ENCODE measurements at places on chromosomes 5 and 9. TPM values are rescaled to one million over a fixed set of nuclear protein-coding genes. Genes with fewer than 3 reads are reported as not detected.

Gene ALDOB
- 3.0 TPM for total RNA-seq

Gene ADRB2
- 1.4 TPM for total RNA-seq

- no peak for DNase-seq
Observed at GRCh38 chr5:140840978-140841962, at the start of gene PCDHA8. TSS of gene PCDHA8 (plus strand) at chr5:140841187. CDS start at chr5:140841322, 135 bp downstream.

DNA sequence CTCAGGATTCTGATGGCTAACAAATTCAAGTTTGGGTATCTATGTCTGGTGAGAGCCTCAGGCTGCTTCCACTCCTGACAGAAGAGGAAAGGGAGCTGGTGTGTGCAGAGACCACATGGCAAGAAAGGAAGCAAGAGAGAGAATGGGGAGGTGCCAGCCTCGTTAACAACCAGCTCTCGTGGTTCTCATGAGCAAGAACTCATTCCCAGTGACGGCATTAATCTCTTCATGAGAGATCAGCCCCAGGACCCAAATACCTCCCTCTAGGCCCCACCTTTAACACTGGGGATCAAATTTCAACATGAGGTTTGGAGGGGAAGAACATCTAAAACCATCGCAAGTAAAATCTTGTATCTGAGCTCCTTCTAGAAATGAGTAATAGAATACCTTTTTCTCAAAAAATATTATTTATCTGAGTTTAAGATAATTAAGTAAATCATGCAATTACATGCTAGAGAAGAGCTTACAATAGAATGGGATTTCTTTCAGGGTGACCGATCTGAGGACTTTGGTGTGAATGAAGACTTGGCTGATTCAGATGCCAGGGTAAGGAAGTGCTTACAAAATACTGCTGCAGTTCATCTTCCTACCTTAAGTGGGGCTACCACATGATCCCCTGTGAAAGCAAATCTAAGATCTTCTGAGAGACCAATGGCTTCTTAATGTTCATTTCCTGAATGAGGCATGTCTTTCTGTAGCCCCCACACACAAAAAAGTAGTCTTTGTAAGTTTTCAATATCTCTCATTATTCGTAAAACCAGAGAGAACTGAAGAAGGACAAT lies 11.5 kb downstream of the ANXA1 start:
- DNase-seq, result no peak

DNA sequence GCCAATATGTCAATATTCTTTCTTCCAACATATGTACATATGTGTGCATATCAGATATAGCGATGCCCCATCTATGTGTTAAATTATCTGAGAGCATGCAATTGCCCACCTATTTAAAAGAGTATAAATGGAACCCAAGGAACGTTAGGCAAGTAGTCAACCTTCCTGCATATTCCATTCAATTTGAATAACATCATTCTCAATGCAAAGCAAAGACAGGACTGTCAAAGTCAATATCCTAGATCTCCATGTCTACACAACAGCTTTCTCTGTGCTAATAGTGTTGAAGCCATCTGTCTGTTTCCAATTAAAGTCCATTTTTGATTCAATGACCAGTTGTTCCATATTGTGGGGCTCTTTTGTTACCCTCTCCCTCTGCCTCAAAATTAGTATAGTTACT lies 85.3 kb upstream of the COX7C start:
- no peak for DNase-seq

- no peak for DNase-seq
Observed at GRCh38 chr9:27090711-27091110, 18.3 kb upstream of the TEK start.

- DNase-seq, result no peak
Observed at GRCh38 chr9:16868701-16869100, 1.8 kb downstream of the BNC2 start.

GRCh38 chr5:137630216-137630971 lies 105.5 kb downstream of the KLHL3 start:
- no peak for DNase-seq

Gene PLEKHG4B
- 0.09 TPM for total RNA-seq

DNA sequence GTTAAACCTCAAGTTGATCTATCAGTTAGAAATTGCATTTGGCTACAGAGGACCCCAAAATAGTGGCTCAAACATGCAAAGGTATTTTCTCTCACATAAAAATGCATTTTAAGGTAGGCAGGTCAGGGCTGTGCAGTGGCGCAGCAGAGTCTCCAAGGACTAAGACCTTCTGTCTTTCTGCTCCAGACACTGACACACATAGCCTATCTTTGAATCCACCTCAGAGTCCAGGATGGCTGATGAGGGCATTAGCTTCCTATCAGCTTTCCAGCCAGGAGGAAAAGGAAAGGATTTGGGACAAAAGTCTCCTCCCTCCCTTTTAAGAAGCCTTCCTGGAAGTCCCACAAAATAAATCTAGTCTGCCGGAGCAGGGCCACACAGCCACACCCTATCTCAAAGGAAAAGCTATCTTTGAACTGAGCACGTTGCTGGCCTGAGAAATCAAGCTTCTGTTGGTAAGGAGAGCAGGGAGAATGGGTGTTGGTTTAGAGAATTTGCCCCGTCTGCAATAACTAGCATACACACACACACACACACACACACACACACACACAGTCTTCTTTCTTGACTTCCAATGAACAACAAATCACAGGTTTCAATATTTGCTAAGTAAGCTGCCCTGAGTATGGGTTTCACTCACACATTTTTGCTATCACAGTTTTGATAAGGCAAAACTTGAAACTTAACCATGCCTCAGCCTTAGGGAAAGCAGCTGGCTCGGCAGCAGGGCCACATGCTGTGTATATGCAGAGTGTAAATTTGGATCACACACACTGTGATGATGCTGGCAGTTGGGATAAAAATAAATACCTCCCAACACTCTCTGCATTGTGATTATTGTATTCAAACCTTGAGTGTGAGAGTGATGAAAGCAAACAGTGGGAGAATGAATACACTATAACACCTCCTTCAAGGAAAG lies 116.6 kb upstream of the MAP3K1 start:
- no peak for DNase-seq

- DNase-seq, result no peak
Observed at GRCh38 chr5:83846624-83847350, 126.1 kb upstream of the HAPLN1 start.

Gene AKNA
- total RNA-seq, result 45.1 TPM

GRCh38 chr5:176371621-176372539 lies 6.6 kb downstream of the ARL10 start:
- no peak for DNase-seq

Gene SOX30
- 0.22 TPM for total RNA-seq

GRCh38 chr9:129934780-129935179 lies 99.5 kb downstream of the USP20 start:
- no peak for DNase-seq

Gene PRDM12
- total RNA-seq, result not detected

Measured in mucosa of descending colon (tissue), 3 donors.